Mesenteric fat pad (tissue), 1 donor: ENCODE measurements at places on chromosomes 2 and 18. TPM values are rescaled to one million over a fixed set of nuclear protein-coding genes. Genes with fewer than 3 reads are reported as not detected.

DNA sequence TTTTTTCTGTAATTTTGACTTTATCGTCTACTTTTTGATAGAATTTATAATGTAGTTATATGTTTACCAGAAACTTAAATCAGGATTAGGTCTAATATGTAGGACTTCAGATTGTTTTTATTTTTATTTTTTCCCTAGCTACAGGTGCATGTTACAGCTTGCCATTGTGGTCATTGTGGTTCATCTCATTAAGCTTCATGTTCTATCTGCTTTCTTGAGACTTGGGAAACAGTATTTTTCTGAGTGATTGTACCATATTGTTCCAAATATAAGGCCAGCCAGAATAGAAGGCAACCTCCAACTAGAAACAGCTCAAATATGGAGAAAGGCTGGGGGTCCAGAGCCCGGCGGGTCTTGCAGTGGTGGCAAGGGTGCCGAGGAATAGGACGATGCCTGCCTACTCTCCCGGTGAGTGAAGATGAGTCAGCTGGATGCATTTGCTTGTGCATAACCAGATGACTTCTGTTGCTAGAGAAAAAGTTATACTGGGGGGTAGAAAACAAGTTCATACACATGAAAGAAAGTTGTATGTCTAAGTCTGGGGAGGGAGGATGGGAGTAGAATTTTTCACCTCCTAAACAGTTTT is 188.4 kb downstream of the CCDC85A start:
- DNase-seq = no peak

- DNase-seq = no peak
Observed at GRCh38 chr2:55885127-55885943, 38.2 kb downstream of the EFEMP1 start.

Gene SLC14A1
- 1.2 TPM for total RNA-seq

Gene BOLL
- total RNA-seq = not detected
